ENCODE measurements at places on chromosomes 16 and 17. TPM values are rescaled to one million over a fixed set of nuclear protein-coding genes. Genes with fewer than 3 reads are reported as not detected.

GRCh38 chr17:75460295-75460694 is 3.9 kb downstream of the TMEM94 start:
- no peak for DNase-seq

GRCh38 chr16:66166490-66166889 is 200.0 kb upstream of the CDH5 start:
- no peak for DNase-seq

GRCh38 chr17:80091376-80091775 is 10.0 kb upstream of the GAA start:
- no peak for DNase-seq

GRCh38 chr16:4142268-4142667 is 26.0 kb upstream of the ADCY9 start:
- no peak for DNase-seq

- no peak for DNase-seq
Observed at GRCh38 chr17:82924812-82925211, 85.0 kb upstream of the ZNF750 start.

- no peak for DNase-seq
Observed at GRCh38 chr17:29093090-29093871, 50.3 kb downstream of the PIPOX start.

GRCh38 chr16:68345351-68345810 is 34.6 kb downstream of the PRMT7 start:
- no peak for DNase-seq

DNA sequence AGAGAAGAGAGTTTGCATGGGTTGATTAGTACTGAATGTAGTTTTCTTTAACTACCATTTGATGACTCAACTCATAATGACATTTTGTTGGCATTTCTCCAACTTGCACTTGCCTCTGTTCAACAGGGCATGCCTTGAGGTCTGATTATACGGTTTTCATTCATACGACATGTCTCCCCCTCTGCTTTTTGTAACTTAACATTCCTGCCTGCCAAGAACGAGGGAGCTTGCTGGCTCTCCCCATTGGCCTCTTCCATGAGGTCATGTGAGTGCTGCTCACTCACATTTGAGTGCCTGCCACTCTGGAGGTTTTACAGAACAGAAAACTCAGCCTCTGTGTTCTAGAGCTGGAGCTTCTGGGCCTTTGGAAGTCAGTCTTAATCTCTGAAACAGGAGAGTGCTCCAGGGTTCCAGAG is 19.7 kb downstream of the MAP2K6 start:
- DNase-seq: no peak

DNA sequence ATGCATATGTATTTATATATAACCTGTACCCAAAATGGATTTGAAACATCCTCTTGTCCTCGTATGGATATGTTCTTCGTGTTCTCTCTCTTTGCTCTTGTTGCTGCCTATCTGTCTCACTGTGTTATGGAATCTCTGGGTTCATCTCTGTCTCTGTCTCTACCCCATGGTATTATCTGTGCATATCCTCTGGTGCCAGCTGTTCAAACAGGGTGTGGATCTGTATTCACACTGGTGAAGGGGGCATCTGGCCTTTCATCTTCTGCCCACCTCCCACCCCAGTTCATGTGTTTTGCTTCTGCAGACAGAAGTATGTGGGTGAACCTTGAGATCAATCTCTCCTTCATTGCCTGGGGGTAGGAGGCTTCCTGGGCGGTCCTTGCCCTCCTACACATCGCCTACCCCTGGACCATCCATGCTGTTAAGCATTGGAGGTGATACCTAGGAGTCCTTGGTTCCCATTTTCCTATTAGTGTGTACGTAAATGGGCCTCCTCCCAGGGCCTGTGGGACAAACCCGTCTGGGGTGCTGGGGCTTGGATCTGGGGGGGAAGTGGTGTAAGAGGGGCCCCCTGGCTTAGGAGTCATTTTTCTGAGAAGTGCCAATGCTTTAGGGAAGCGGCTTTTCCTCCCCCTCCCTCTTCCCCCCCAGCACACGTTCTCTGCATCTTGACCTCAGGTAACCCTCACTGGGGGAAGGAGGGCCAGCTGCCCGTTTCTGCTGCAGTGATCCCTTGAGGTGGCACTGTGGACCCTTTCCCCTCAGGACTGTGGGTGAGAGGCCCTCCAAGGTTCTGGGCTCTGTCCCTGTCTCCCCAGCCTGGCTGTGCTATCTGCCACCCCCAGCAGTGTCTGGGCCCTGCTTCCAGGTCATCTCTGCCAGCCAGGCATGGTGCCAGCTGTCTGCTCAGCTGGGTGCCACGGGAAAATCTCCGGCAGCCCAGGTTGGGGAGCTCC is 21.1 kb downstream of the RARA start:
- no peak for DNase-seq

GRCh38 chr16:46947900-46948547 is 25.4 kb downstream of the DNAJA2 start:
- DNase-seq: no peak

DNA sequence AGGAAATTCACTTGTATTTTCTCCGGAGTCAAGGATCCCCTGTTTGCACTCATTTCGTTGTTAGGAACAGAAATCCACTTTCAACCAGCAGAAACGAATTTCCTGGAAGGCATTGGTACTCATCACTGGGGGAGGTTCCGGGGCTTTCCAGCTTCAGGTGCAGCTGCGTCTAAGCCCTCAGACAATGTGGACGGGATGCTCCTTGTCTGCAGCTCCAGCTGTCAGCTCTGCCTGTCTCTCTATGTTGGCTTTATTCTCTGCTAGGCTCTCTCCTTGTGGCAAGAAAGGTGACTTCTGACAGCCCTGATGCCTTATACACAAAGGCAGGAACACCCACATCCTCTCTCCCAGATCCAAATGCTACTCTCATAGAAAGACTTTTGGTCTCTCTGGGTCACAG is 183.9 kb upstream of the HSBP1 start:
- no peak for DNase-seq

- DNase-seq: no peak
Observed at GRCh38 chr16:80346111-80346632, 194.6 kb upstream of the DYNLRB2 start.

CMTM2 gene
- total RNA-seq: not detected

PLCD3 gene
- total RNA-seq: 154 TPM
